Retina (tissue), 1 donor: ENCODE measurements at places on chromosomes 2 and 18.
A peak's percentile ranks its signal among the peaks of the same experiment; 100 is the strongest.

GRCh38 chr2:20178249-20178607 lies 46.7 kb downstream of the SDC1 start:
- DNase-seq = no peak

GRCh38 chr18:53115876-53116585 lies 776.0 kb downstream of the DCC start:
- DNase-seq = no peak

DNA sequence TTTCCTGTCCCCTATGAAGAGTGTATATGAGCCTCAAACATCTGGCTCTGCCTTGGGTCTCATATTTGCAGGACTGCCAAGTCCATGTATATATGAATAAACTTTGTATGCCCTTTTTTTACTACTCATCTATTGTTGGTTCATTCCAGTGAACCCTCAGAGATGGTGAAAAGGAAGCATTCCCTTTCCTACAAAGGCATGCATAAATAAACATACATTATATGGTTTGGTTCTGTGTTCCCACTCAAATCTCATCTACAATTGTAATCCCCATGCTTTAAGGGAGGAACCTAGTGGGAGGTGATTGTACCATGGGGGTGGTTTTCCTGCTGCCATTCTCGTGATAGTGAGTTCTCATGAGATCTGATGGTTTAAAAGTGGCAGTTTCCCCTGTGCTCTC lies 534.2 kb downstream of the SPAG16 start:
- no peak for DNase-seq

GRCh38 chr2:229768235-229768634 lies 53.9 kb upstream of the DNER start:
- DNase-seq = no peak

- no peak for DNase-seq
Measured at GRCh38 chr2:20611077-20611843, 39.6 kb downstream of the HS1BP3 start.

- no peak for DNase-seq
Measured at GRCh38 chr2:68126561-68126960, 31.1 kb upstream of the PNO1 start.

DNA sequence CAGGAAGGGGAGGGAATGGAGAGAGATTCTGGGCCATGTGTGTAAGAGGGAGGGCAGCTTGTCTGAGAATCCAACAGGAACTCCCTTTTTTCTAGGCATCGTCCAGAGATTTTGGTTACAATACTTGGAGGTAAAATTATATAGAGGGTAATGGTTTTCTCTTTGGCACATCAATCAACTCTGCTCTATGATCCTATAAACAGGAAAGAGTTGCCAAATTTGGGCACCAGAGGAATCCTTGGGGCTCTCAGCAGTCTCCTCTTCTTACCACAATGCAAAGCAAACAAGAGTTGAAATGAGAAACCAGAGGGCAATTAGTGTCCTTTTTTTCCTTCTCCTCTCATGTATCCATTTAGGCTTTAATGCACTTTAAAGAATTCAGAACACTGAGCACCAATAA lies 243.4 kb downstream of the SLC8A1 start:
- DNase-seq = no peak

GRCh38 chr18:68267583-68267982 lies 447.3 kb downstream of the TMX3 start:
- DNase-seq = no peak

- no peak for DNase-seq
Measured at GRCh38 chr2:86671337-86671981, 47.8 kb upstream of the RNF103 start.

DNA sequence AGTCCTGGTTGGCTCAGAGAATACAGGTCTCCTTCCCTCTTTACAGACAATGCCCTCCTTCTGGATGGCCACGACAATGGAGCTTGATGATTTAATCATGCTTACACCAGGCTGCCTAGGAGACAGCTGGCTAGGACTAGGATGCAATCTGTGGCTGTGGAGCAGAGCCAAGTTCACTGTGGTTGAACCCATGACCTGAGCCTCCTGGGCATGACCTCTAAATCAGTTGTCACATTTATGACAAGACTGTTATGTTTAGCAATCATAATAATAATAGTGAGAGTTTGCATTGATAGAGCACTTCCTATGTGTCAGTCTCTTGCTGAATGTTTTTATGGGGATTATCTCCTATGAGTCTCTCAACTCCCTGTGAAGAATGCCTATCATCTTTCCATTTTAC lies 244.1 kb downstream of the ICOS start:
- peak; percentile 49 for DNase-seq

DNA sequence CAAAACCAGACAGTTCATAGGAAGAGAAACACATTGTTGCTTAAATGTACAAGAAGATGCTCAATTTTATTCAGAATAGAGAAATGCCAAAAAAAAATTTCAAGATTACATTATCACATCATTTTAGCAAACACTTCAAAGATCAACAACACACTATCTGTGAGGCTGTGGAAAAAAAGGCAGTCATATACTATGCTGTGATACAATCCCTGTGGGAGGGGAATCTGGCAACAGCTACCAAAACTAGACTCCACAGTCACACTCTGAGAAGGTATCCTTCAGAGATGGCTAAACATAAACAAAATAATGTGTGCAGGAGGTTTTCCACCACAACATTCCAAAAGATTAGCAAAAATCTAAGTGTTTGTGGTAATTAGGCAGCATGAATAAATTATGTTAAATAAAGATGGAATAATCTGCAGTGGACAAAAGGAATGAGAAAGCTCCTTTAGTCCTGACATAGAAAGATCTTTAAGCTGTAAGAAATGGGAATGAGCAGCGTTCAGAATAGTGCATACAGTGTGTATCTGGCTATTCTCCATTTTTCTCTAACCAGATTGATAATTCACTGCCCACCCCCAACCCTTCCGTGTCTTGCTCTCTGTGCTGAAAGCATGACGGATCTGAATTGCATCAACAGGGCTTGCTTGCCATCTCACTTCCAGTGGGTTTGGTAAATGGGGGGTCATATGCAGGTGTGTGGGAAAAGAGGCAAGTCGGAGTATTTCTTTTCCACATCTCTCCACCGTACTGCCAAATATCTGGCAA lies 329.6 kb downstream of the MBD2 start:
- DNase-seq = no peak

DNA sequence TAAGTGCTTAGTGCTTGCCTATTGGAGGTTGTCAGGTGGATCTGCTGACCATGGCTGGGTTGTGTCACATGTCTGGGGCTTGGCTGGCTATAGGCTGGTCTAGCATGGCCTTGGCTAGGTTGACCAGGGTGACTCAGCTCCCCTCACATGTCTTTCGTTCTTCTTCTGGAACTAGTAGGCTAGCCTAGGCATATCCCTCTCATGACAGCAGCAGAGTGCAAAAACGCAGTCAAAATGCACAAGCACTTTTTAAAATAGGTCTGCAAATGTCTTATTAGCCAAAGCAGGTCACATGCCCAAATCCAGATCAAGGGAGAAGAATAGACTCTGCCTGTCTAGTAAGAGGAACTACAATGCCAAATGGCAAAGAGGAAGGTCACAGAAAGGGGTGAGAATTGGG lies 179.7 kb upstream of the ACVR2A start:
- DNase-seq = no peak

- DNase-seq = no peak
Measured at GRCh38 chr2:227886149-227886548, 14.7 kb downstream of the DAW1 start.

DNA sequence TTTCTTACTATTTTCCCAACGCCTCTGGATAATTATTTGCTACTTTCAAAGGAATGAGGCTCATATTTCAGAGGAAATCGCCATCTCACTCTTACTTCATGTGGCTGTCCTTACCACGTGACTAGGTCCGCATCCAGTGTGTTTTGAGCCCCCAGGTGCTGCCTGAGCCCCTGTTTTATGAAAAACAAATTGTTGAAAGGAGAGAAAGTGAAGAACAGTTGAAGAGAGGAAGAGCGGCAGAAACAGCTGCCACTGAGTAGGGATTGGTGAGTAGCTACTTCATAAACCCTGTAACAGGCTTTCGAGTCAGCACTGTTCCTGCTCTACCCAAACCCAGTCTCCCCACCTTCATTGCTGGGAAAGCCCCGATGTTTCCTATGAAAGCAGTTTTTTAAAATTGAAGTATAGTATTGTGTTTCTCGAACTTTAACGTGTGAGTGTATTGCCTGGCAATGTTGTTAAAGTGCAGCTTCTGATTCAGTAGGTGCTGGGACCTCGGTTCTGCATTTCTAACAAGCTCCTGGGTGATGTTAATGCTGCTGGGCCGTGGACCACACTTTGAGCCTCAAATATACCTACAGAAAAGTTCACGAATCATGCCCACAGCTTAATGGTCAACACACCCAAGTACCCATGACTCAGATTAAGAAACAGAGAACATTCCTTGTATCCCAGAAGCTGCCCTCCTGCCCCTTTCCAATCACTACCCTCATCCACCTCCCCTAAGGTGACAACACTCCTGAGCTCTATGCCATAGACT lies 39.7 kb downstream of the TMEM177 start:
- no peak for DNase-seq

GRCh38 chr2:127373362-127374083 lies 14.3 kb downstream of the MAP3K2 start:
- DNase-seq = no peak

- DNase-seq = no peak
Measured at GRCh38 chr2:23330214-23330613, 54.8 kb upstream of the KLHL29 start.

GRCh38 chr2:9029721-9030120 lies 26.2 kb upstream of the MBOAT2 start:
- no peak for DNase-seq

GRCh38 chr2:73896362-73897239 lies 3.8 kb downstream of the ACTG2 start:
- DNase-seq = no peak

- DNase-seq = no peak
Measured at GRCh38 chr2:126571403-126571802, 84.6 kb upstream of the GYPC start.

- DNase-seq = no peak
Measured at GRCh38 chr2:168722592-168722991, 79.8 kb upstream of the NOSTRIN start.

DNA sequence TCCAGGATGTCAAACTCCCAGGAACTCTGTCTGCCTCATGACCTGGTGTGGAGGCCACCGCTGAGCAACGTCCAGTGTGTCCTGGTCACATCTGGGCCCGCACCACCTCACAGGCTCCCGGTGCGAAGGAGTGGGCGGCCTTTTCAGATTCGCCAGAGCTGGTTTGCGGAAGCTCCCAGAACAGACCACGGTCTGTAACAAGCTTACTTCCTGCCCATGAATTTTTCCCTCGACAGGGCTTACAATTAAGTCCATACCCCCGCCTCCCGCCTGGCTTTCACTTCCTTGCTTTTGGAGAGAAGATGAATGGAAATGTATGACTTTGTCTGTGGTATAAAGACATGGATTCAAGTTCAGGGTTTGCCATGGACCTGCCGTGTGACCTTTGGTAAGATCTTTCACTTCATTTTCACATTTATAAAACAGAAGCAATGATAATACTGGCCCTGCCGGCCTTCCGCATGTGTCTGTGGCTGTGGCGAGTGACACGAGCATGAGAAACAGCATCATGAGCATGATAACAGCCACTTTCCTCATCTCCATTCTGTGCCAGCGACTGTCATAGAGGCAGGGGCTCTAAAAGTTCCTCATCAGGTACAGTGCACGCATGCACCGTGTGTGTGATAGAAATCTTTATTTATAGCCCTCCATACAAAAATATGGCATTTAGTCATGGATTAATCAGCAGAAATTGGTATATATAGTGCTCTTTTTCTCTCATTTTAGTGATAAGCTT lies 31.0 kb upstream of the KCNF1 start:
- DNase-seq = no peak

GRCh38 chr2:8457092-8457481 lies 224.8 kb upstream of the ID2 start:
- no peak for DNase-seq

GRCh38 chr2:122999258-122999657 lies 1025.8 kb upstream of the CNTNAP5 start:
- DNase-seq = no peak

DNA sequence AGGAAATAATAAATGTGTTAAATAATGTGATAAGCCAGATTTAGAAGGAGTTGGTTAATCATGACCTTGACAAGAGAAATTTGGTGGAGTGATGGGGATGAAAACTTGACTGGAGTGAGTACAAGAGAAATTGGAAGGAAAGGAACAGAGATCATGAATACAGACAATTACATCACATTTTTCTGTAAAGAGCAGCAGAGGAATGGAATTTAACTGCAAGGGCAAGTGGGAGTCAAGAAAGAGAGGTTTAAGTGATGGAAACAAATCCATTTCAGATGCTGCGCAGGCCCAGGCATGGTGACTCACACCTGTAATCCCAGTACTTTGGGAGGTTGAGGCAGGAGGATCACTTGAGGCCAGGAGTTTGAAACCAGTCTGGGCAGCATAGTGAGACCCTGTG lies 46.7 kb downstream of the ICA1L start:
- no peak for DNase-seq

- no peak for DNase-seq
Measured at GRCh38 chr2:62112179-62112578, 83.7 kb upstream of the B3GNT2 start.

DNA sequence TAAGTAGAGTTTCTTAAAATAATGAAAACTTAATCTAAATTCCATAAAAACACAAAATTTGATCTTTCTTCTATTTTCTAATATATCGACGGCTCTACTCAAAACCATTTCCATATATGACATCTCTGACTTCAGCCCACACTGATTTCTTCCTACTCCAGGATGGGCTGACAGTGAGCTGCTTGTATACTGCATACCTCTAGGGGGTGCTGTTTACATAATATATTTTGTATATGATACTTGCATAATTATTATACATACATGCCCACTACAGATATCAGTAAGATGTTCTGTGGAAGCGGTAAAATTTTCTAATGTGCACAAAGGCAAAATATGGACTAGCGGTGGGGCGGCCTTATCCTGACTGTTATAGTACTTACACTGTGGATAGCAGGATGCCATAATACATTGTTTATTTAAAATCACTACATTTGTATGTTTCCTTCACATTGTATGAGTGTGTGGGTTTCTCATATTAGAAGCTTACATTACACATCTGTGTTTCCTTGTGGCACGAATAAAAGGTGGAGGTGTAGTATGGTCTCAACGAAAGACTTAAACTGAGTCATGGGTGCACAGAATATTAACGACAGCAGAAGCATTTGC lies 66.1 kb upstream of the NXPH2 start:
- peak; percentile 16 for DNase-seq

DNA sequence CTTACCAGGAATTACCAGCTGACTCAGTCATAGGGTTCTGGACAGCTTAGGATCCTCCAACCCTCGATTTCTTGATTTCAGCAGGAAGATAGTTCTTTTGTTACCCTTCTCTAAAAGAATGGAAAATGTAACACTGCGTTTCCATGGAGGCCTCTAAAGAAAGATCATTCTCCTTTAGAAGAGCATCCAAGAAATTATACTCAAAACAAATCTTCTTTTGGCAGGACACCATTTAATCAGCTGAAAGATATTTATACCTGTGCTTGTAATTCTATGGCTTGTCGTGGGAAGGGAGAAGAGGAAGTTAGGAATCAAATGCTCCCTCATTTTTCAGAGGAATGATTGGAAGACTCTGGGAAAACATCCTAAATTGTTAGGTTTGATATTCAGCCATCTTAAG lies 130.5 kb downstream of the RAB3GAP1 start:
- no peak for DNase-seq

- peak; percentile 55 for DNase-seq
Measured at GRCh38 chr2:74181739-74182138, 3.1 kb upstream of the MOB1A start.

GRCh38 chr18:61870151-61870550 lies 22.7 kb downstream of the RNF152 start:
- no peak for DNase-seq

GRCh38 chr18:48949606-48950535 lies 894 bp downstream of the SMAD7 start:
- peak; percentile 83 for DNase-seq

GRCh38 chr18:79778291-79778791 lies 19.4 kb upstream of the KCNG2 start:
- no peak for DNase-seq

GRCh38 chr2:240651185-240651584 lies 25.9 kb downstream of the GPR35 start:
- no peak for DNase-seq
